ENCODE measurements at places on chromosomes 13 and 19. TPM values are rescaled to one million over a fixed set of nuclear protein-coding genes. Genes with fewer than 3 reads are reported as not detected.

- DNase-seq = no peak
Observed at GRCh38 chr13:99648066-99648665, 146.9 kb downstream of the TM9SF2 start.

GRCh38 chr13:24632382-24633121 lies 47.7 kb upstream of the ATP12A start:
- no peak for DNase-seq

DNA sequence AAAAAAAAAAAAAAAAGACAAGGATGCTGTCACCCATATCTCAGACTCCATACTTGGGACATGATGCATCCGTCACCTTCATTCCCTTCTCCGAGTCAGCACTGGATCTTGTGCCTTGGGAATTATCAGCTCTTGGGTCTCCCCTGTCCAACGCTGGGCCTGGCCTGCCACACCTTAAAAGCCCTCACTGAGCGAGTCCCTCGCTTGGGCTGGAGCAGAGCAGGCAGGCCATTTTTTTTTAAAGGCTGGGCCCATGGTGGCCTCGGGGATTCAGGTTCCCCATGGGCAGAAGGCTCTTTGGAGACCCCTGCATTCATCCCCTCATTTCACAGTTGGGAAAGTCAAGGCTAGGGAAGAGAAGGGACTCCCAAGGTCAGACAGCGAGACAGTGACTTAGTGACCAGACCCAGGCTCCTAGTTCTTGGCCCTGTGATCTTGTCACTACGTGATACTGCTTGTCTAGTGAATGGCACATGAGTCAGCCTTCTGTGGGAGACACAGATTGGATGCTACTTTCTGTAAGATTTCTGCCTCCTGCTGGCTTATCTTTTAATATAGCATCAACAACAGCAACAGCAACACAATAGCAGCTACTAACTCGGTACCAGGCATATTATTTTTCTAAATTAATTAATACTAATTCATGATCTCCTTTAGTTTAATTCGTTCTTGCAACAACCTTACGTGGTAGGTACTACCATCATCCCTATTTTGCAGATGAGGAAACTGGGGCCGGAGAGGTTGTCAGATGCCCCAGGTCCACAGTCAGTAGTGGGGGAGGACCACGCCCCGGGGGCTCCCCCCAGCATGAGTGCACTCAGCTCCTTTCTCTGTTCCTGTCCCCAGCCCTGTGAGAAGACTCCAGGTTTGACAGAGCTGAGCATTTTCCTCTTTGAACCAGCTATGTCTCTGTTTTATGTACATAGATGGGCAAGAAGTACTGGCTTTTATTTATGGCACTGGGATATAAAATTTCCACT lies 27.4 kb upstream of the ZNF536 start:
- DNase-seq = no peak

DNA sequence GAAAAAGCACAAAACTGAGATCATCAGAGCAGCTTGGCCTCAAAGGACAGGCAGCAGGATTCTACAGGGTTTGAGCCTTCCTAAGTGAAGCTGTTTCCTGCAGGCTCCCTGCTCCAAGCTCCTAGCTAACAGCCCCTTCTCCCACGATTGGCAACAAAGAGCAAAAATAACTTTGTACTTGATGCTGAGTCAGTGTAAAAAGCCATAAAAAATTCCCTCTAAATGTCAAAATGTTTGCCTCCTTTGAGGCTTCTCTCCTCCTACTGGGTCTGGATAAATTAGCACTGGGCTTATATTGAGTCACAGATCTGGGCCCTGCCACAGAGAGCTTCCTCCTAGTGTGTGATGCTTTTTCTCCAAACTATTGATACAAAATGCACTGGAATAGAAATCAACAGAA lies 153.3 kb downstream of the TNFRSF19 start:
- DNase-seq = no peak

DNA sequence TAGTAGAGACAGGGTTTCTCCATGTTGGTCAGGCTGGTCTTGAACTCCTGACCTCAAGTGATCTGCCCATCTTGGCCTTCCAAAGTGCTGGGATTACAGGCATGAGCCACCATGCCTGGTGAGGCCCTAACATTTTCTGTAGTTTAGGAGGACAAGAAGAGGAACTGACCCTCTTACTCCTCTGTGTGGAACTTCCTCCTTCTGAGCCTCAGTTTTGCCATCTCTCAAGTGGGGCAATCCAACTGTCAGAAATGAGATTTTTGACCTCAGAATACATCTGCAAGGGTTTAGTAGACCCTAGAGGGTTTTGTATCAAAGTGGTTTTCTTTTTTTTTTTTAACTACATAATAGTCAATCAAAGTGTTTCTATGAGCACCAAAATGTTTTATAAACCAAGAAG lies 2.4 kb downstream of the DKKL1 start:
- DNase-seq = no peak

ACER1 gene
- 1.7 TPM for total RNA-seq

TEX29 gene
- 0.42 TPM for total RNA-seq

KCTD15 gene
- 0.14 TPM for total RNA-seq

GRCh38 chr13:20955496-20955895 lies 53.0 kb upstream of the XPO4 start:
- DNase-seq = no peak

DNA sequence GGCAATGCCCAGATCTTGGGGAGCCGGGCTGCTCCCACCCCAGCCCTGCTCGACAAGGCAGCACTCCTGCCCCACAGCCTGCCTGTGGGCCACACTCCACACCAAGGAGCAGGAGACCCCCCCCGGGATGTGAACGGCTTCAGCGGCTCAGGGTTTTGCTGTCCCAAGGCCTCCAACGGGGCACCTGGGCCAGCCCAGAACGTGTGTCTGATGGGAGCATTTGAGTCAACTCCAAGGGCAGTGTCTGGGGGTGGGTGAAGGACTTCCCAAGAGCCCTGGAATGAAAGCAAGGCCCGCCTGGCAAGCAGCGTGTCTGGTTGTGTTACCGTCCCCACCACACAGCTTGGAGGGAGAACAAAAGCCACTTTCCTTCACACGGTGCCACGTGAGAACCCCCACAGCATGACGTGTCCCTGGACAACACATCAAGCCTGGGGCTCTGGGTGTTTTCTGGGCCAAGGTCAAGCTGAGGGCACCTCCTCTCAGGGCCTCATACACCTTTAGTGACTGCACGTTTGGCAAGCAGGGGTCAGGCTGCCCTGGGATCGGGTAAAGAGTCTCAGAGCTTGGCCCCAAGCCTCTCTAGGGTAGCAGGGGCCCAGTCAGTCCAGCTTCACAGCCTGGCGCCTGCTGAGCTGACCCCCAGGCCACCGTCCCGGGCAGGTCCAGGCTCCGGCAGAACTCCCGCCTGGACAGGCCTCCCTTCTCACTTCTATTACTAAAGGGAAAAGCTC lies 6.0 kb downstream of the C13orf46 start:
- DNase-seq = no peak

All from CD8-positive, alpha-beta T cell (primary cell).